ENCODE measurements at places on chromosomes 2 and 18. TPM values are rescaled to one million over a fixed set of nuclear protein-coding genes. Genes with fewer than 3 reads are reported as not detected.
A peak's percentile ranks its signal among the peaks of the same experiment; 100 is the strongest.

DNA sequence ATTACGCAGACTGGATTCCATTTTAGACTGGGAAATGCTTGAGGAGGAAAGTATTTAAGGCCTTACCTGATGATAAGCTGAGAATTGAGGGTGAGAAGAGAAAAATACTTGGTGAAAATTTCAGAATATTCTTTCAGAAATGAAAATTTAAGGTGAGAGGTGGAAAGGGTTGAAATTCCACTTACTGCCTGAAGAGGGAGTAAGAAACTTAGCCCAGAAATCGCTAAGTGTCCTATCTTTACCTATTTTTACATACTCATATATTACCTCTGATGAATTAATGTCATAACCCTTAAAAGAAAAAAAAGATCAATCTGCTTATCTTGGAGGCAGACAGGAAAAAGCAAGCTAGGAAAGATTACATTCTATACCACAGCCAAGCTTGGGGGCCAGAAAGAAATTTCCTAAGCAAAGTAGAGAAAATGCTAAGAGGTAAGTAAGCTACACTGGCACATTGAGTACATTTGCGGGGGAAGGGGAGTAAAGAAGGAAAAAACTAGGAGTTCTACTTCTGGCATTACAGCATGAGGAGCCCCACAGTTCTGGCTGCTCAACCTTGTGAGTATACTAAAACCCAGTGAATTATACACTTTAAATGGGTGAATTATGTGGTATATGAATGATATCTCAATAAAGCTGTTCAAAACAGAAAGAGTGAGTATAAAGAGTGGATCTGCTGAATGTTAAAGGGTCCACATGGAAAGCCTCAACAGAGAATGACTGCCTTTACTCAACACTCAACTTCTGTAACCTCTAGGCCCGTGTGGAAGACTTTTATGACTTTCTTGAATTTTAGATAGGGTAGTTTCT lies 33.8 kb downstream of the SMC6 start:
- DNase-seq, result no peak

- no peak for DNase-seq
Observed at GRCh38 chr18:35377875-35378573, 887 bp upstream of the ZNF396 start.

Gene UCN
- total RNA-seq, result 0.84 TPM

Gene NTSR2
- total RNA-seq, result not detected

GRCh38 chr18:12907258-12907925 lies 23.4 kb upstream of the PTPN2 start:
- DNase-seq, result no peak

- DNase-seq, result no peak
Observed at GRCh38 chr18:56568986-56569385, 69.4 kb downstream of the TXNL1 start.

GRCh38 chr2:148998165-148998830 lies 40.2 kb upstream of the LYPD6B start:
- DNase-seq, result no peak

DNA sequence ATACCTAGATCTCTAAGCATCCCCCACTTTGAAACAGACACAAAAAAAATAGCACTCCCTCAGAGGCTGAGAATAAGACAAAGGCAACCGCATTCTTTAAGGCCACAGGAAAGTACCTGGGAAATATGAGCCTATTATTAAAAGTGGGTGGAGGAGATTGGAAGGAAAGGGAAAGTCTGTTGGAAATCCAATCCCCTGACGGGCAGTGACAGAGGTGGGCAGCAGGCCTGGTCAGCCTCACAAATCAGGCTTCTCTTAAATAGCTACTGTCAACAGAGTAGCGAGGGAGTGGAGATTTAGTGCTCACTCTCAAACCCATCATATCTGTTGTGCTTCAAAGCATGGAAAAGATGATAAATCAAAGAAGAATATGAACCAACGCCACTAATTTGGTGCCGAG lies 324.4 kb downstream of the ALK start:
- no peak for DNase-seq

DNA sequence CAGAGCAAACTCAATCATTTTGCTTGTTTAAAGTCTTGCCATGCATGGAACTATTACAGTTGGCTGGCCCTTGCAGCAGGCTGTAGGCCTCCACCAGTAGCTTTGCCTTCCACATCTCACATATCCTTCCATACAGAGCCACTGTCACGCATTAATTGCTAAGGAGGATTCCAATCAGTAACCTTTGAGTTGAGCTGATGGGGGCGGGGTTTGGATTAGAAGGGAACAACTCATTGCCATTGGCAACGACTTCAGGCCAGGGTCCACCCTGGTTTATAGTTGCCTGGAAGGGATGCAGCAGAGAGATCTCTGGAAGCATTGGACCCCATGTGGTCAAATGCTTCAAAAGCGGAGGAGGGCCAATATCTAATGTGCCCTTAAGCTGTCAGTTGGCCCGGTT lies 63.3 kb upstream of the TTC39C start:
- peak; percentile 63 for DNase-seq

DNA sequence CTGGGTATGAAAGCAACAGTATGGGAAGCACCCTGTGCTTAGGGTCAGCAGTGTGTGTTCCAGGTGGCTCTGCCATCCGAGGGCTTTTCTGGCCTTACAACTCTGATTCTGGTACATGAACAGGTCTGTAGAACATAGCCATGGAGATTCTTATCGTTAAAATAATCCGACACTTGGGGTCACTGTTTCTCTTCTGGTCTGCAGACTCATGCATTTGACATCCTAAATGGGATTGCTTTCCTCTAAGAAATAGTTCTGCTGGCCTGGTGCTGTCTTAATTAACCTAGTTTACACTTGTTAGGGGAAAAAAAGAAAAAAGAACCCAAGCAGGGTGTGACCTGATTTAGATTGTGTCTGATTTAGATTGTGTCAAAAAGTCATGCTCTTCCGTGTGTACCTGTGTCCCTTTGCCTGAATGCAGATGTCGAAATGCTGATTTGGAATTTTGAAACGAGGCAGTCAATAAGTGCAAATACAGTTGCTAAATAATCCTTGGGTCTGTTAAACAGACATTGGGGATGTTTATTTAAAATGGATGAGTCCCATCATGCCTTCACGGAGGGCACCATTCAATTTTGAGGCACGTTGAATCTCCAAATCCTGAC lies 59.6 kb downstream of the TRPM8 start:
- peak; percentile 51 for DNase-seq

Gene DNAJC5G
- 0.45 TPM for total RNA-seq

- DNase-seq, result no peak
Observed at GRCh38 chr18:8381821-8382459, 227.3 kb upstream of the RAB12 start.

DNA sequence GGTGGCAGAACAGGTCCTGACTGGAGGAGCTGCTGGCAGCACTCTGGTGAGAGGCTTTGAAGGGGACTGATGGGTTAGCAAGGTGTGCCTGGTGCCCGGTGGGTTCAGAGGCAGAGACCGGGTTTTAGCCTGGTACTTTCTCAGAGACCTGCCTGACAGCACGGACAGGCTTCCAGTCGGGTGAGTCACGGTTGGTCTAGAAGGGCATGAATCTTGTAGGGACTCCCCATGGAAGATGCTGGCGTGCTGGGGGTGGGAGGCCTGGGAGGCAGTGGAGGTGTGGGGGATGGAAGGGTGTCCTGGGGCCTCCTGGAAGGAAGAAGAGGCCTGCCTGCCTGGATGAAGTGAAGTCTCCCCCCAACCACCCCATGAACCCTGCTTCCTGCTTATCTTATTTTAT lies 52.6 kb downstream of the ACKR3 start:
- no peak for DNase-seq

DNA sequence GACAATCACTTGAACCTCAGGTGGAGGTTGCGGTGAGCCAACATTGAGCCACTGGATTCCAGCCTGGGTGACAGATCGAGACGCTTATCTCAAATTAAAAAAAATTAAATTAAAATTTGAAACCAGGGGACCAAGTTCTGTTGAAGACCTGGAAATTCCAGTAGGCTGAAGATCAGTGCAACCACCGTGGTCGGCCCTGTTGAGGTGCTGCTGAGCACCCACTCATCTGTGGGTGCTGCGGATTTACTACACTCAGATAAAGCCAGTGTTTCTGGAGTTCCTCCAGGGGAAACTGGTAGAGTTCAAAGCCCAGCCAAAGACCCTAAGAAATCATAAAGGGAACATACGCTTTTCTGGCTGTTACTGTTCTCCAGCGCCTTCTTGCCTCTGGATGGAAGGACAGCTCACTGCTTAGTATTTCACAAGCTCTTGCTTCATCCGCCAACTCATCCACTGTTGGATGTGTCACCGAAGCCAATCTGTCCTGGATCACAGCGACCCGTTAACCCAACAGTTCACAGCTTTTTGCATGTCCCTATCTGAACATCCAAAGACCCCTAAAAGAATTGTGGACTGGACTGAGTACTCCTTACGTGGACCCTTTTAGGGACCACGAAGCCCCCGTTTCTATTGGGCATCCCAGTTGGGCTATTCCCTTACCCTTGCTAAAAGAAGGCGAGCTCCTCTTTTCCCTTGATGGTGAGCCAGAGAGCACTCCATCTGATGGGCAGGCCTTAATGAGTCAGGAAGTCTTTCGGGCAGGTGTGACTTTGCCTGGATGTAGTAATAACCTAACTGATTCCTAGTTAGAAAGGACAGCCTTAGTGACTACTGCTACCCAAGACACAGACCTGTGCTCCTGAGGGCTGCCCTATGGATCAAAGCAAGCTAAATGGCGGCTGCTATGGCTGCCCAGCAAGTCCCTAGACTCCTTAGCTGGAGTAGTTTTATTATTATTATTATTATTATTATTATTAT lies 6.0 kb upstream of the ALPP start:
- no peak for DNase-seq

Gene ANTXR1
- total RNA-seq, result 34.7 TPM

Gene RNU2-63P
- 12.2 TPM for total RNA-seq

DNA sequence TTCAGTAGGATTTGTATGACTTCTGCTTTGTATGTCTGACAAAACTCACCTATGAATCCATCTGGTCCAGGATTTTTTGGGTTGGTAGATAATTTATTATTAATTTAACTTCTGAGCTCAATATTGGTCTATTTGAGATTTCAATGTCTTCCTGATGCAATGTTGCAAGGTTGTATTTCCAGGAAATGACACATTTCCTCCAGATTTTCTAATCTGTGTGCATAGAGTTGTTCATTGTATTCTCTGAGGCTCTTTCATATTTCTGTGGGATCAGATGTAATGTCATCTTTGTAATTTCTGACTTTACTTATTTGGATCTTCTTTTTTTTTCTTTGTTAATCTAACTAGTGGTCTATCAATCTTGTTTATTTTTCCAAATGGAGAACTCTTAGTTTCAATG lies 584.7 kb upstream of the SETBP1 start:
- DNase-seq, result no peak

- no peak for DNase-seq
Observed at GRCh38 chr2:238438856-238439849, 12.4 kb downstream of the ASB1 start.

DNA sequence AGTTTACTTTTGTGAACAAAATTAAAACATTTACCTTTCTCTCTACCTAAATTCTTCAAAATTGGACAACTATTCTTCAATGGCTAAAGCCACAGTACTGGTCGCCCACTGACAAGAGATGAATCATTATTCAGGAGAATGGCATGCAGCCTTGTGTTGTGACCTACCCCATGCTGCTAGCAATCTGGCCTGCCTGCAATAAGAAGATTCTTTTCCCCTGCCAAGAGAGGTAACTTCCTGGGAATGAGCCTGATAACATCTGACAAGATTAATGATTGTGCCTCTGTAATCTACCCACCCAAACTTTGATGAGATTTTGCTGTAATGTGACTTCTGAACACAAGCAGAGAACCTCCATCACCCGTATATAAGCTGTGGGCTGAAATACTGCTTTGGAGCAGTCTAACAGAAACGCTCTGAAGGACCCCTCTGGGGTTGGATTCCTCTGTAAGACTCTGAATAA lies 47.0 kb upstream of the ST3GAL5 start:
- peak; percentile 87 for DNase-seq

Gene COBLL1
- 24.3 TPM for total RNA-seq

DNA sequence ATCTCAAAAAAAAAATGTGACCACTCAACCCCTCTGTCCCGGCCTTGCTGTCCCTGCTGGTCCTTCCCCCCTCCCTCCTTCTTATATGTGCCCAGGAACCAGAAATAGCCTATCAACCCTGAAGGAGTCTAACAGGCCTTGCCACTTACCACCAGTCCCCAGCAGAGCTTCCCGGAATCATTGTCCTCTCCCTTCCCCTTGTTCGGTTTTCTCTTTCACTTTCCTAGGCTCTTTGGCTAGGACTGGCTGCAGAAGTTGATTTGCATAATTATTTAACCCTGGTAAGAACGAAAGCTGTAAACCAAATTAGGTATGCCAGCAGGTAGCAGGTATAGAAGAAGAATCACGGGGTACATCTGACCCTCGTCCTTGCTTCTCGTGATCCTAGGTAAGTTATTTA lies 72.6 kb upstream of the ZNF532 start:
- DNase-seq, result no peak

DNA sequence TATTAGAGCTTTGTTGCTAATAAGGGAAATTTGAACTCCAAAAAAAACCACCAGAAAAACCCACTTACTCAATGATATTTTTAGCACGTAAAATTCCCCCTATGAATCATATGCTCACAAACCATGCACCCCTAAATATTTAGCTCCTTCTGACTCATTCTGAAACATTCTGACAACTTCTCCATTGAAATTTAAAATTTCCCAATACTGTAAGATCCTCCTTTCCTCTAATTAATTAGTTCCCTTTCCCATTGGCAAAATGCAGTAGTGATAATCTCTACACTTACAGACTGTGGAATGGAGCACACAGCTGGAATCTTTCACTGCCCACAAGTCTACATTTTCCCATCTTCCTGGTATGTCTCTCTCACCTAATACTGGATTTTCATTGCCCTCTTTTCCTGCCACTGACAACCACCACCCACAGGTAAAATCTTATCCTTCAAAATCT lies 215.8 kb upstream of the ACVR2A start:
- no peak for DNase-seq

Gene CHRNG
- total RNA-seq, result not detected

GRCh38 chr2:9650119-9650821 lies 19.5 kb upstream of the YWHAQ start:
- DNase-seq, result peak; percentile 57

DNA sequence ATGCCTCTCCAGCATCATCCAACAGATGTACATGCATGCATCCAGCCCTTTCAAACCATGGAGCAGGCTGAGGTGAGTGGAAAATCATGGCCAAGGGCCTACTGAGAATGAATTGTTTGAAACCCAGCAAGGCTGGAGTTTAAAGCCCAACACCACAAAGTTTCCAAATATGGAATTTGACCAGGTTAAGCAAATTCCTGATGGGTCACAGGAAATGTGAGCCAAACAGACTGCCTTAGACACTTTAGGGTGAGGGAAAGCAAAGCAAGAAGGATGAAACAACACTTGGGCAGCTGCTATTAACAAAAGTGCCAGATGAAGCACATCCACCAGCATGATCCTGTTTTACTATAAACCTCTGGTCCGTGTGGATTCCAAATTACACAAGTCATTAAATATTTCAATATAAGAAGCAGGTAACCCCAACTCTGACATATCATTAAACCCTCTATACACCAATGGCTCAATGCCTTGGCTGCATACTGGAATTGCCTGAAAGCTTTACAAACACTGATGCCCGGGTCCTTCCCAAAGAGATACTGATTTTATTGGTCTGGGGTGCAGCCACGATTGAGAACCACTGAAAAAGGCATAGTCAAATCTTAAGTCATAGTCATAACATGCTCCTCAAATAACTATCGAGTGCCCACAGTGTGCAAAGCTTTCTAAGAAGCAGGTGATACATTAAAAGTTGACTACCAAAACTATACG lies 9.1 kb downstream of the KLF7 start:
- no peak for DNase-seq

Measured in endodermal cell (in vitro differentiated cells).